ENCODE measurements at places on chromosomes 5 and 9. TPM values are rescaled to one million over a fixed set of nuclear protein-coding genes. Genes with fewer than 3 reads are reported as not detected.

- DNase-seq, result no peak
Measured at GRCh38 chr5:27312291-27312893, 274.0 kb upstream of the CDH9 start.

GRCh38 chr5:123610209-123610608 is 98.2 kb downstream of the CSNK1G3 start:
- DNase-seq, result no peak

DNA sequence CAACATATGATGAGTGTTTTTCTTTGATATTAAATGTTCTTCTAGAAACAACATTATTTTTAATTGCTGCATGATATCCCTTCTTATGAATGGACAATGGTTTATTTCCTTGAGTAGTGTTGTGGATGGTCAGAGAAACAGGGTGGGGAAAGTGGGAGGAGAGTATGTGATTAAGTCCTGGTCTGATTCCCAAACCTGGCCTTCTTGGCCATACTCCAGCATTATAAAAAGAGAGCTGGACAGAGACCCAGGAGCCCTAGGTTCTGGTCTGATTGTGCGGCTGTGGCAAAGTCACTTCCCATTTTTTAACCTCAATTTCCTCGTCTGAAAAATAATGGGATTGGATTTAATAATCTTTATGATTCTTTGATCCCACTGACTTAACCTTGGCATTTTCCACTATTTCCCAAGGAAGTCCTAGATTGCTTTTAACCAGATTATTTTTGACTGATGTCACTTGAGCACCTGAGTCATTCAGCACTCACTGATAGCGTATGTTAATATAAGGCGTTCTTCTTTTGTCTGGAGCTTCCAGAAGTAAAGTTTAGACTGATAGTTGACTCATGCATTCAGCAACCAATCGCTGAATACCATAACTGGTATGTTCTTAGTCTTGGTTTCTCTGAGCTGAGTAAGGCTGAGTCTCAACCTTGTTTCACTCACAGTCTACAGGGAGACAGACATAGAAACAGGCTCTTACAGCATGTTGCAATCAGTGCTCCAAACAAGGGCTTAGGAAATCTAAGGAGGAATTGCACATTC is 26.2 kb downstream of the OSMR start:
- no peak for DNase-seq

The FBP2 gene
- 0.95 TPM for total RNA-seq

The NCS1 gene
- 58.3 TPM for total RNA-seq

DNA sequence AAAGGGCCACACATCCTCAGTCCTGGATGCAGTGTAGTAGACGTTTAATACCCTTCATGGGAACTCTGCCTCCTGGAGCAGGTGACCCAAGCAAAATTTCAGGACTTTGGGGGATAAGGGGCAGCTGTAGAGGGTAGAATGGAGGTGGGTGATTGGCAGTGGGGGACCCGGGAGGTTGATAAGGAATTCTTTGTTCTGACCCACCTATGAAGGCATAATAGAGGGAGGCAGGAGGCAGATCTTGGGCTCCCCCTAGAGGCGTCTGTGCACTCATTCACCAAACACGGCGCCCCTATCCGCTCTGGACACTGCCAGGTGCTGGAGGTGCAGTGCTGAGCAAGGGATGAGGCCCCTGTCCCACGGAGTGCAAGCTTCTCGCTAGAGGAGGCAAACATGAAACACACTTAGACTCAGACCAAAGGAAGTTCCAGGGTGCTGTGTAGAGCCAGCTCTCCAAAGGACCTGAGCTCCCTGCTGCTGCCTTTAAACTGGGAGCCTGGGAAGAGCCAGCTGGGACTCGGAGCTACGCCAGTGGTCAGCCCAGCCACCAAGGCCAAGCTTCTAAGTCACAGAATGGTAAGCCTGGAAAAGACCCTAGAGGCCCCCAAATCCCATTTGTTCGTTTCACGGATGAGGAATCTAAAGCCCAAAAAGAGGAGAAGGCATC is 7.7 kb downstream of the IL17B start:
- peak; percentile 65 for DNase-seq

The IL3 gene
- total RNA-seq, result not detected

- DNase-seq, result no peak
Measured at GRCh38 chr5:88824141-88824540, 58.8 kb downstream of the MEF2C start.

Data from adrenal gland (tissue), 19 donors.